NCI-H187 (cell line): ENCODE measurements at places on chromosomes 7 and 10.

DNA sequence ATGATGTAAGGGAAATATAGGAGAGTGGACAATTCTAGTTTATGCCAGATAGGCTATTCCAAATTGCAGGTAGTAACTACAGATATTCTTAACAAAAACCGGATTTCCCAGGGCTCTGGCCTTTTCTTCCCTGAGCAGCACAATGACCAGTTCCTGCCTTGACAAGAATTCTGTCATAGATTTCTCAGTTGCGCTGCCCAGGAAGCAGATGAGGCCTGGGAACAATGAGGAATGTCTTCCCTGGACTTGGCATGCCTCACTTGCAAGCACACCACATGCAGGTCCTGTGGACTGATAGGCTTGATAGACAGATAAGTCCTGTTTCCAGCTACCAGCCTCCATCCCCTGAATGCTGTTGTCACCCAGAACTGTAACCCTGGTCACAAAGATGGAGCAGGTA lies 174.5 kb upstream of the PRSS58 start:
- DNase-seq: no peak

DNA sequence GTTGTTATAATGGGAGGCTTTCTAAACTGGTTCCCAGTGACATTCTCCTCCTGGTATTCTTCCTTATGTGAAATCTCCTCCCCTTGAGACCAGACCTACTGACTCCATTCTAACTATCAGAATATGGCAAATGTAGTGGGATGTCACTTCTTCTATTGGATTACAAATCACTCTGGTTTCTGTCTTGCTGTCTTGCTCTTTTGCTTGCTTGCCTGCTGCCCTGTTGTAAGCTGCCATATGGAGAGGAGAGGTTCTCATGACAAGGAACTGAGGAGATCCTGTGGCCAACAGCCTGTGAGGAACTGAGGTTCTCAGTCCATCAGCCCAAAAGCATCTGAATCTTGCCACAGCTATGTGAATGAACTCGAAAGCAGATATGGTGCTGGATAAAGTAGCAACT lies 4.7 kb upstream of the NRCAM start:
- no peak for DNase-seq

GRCh38 chr10:63976538-63976937 lies 455.3 kb downstream of the REEP3 start:
- DNase-seq: no peak

- DNase-seq: no peak
Measured at GRCh38 chr7:20558963-20559716, 56.3 kb upstream of the ABCB5 start.

DNA sequence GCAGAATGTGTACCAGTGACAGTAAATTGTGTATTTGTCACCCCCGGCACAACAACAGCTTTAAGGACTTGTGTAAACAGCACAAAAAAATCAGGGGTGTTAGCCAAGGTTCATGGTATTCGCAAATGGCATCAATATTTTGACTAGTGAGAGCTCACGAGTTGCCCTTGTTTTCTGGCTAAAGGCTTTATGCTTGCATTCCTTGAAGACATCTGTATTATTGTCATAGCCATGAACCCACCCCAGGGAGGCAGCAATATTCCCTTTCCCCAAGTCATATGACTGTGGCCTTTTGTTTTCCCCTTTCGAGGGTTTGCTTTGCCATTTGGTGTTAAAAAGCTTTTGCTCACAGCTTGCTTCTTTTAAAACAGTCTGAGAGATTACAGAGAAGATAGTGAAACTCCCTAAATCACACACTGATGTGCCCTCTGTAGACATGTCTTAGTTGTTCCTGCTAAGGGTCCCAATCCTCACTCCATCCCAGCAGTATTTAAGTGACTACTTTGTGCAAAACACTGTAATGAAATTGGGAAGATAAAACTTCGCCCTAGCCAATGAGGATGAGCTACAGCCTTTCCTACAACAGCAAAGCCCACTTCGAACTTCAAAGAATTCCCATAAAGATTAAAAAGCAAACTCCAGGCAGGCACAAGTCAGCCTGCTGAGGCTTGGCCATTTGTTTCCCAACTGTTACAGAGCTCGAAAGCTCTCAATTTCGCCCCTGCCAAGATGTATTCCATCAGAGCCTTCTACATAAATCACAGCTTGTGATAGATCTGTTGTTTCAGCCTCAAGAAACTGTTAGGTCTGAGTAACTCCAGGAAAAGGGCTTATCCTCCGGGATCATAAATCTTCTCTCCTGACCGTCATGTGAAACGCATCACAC lies 172.3 kb downstream of the ADAM12 start:
- no peak for DNase-seq

- no peak for DNase-seq
Measured at GRCh38 chr10:48399551-48399950, 93.1 kb downstream of the MAPK8 start.

GRCh38 chr10:63313066-63313717 lies 152.6 kb downstream of the JMJD1C start:
- DNase-seq: no peak

- DNase-seq: no peak
Measured at GRCh38 chr10:109270173-109270572, 653.1 kb downstream of the XPNPEP1 start.

- no peak for DNase-seq
Measured at GRCh38 chr10:1173091-1173490, 116.9 kb downstream of the WDR37 start.

GRCh38 chr10:57222129-57222528 lies 861.1 kb upstream of the ZWINT start:
- no peak for DNase-seq

GRCh38 chr10:102677331-102678067 lies 33.2 kb downstream of the TRIM8 start:
- DNase-seq: no peak

GRCh38 chr7:110095372-110096052 lies 995.4 kb upstream of the LRRN3 start:
- no peak for DNase-seq

GRCh38 chr10:17122726-17123661 lies 6.6 kb downstream of the CUBN start:
- DNase-seq: no peak

- DNase-seq: no peak
Measured at GRCh38 chr7:51589111-51589510, 272.5 kb upstream of the COBL start.

DNA sequence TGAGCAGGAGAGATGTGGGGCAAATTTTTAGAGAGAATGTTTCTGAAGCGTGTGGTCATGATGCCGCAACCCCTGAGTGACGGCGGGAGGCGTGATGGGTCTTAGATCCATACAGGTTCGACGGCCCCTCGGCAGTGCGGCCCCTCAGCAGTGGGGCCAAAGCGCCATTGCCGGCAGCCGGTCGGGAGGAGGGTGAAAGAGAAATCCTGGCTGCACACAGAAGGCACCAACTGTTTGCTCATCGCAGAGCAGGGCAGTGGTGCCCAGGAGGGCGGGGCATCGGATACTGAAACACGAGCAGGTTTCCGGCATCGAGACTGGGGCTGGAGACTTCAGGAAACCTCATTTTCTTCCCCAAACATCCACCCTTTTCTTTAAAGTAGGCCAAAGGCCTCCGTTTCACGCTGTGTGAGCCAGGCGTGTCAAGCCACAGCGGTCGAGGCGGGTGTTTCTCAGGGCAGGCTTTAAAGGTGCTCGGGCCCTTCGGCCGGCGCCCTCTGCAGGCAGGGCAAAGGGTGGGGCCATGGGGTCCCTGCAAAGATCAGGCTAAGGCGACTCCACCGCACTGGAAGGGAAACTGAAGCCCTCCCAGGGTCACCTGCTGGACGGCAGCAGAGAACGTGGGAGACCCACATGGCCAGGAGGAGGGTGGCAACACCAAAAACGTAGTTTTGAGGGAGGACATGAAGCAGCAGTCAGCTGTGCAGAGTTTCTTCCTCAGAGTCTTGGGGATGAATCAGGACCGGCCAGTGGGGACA lies 42.0 kb upstream of the PPP2R2D start:
- DNase-seq: no peak

GRCh38 chr7:30562498-30562897 lies 32.2 kb upstream of the GARS1 start:
- no peak for DNase-seq

DNA sequence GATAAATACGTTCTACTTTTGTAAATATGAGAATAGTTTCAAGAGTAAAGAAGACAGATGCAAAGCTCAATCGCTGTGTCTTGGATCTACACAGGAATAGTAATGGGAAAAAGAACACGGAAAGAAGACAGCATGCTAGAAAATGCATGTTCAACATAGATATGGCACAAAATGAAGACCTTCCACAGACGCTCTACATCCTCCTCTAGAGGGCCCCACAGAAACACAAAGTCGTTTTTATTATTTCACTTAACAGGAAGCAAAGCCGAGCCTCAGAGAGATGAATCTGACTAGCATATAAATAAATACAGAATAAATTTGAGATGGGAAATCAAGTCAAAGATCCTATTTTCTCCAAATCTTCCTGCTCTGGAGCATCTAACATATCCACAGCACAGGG lies 292.6 kb downstream of the PARD3 start:
- DNase-seq: no peak

DNA sequence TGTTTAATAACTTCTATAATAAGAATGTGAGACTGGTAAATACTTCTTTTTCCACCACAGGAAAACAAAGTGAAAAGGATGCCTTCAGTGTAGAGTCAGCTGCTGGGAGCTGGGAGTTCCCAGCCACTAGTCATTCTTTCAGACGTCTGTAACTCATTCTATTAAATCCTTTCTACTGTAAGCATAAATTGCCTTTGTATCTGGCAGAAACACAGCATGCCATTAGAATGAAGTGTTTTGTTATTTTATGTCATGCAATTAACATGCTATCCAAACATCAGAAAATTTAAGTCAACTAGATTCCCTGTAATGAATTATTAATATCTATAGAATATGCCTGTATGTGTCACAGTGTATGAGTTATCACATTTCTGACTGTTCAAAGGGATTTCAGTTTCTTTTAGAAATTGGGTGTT lies 14.3 kb downstream of the BPGM start:
- DNase-seq: no peak

GRCh38 chr7:102836977-102837376 lies 75.8 kb upstream of the LRRC17 start:
- no peak for DNase-seq

DNA sequence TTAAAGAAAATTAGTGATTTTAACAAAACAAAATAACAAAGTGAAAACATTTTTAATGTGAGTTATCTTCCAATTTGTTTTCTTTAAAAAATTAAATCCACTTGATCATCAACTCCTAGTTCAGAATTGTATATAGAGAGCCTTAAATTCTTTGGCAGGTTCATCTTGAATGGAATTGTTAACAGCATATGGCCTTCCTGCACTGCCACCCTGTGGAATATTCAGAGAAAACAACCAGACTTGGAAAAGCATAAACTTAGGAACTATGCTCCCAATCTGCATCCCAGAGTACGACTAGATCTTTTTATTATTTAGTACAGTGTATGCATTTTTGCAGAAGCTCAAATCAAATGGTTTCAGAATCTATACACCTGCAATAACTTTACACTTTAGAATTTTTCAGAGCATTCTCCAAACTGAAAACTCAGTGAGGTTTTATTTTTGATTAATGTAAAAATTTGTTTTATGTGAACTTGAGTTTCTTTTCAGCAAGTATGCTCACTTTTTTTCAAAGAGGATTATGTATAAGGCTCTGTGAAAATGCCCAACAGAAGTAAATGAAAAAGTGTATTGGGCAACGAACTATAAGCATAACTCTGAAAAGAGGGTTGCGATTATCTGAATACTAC lies 44.9 kb upstream of the ANK3 start:
- peak; percentile 6 for DNase-seq

GRCh38 chr7:47521816-47522561 lies 59.9 kb downstream of the TNS3 start:
- no peak for DNase-seq

- DNase-seq: no peak
Measured at GRCh38 chr7:26198133-26198780, 2.3 kb downstream of the HNRNPA2B1 start.

- DNase-seq: no peak
Measured at GRCh38 chr7:77989981-77990566, 191.5 kb downstream of the PHTF2 start.

DNA sequence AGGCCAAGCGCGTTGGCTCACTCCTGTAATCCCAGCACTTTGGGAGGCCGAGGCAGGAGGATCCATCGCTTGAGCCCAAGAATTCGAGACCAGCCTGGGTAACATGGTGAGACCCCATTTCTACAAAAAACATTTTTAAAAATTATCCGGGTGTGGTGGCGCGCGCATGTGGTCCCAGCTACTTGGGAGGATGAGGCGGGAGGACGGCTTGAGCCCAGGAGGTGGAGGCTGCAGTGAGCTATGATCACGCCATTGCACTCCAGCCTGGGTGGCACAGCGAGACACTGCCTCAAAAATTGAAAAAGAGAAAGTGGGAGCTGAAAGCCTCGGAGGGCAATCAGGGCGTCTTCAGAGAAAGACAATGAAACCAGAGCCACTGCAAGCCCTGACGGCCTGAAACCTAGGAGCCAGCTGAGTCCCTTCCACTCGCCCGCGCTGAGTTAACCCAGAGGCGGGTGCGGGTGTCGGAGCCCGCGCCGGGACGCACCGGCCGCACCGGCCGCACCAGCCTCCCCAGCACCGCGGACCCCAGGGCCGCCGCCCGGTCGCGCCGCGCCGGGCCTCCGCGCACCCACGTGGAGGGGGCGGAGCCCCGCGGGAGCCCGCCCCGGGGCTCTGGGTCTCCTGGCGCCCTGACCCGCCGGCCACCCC lies 22.4 kb downstream of the ZFAND2A start:
- no peak for DNase-seq

- DNase-seq: no peak
Measured at GRCh38 chr10:71899665-71900412, 48.8 kb upstream of the PSAP start.

GRCh38 chr10:4301291-4302045 lies 516.5 kb upstream of the KLF6 start:
- DNase-seq: no peak

DNA sequence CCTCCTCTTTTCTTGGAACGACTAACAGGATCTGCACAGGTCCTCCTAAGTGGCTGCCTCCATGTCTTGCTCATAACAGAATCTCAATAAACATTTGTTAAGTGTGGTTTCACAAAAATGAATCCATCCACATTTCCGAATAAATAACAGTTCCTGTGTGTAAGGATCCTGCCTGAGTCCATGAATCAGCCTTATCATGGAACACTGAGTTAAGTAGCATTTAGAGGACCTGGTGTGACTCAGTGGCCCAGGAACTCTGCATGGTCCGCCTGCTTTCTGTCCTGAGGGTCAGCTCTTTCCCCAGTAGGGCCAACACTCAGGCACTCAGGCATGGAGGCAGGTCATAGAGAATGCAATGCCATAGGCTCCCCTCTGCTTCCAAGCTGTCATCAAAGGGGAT lies 15.8 kb upstream of the C10orf90 start:
- DNase-seq: no peak

GRCh38 chr7:156082048-156083040 lies 270.1 kb upstream of the SHH start:
- peak; percentile 30 for DNase-seq

GRCh38 chr10:34854147-34854601 lies 39.1 kb upstream of the PARD3 start:
- no peak for DNase-seq

DNA sequence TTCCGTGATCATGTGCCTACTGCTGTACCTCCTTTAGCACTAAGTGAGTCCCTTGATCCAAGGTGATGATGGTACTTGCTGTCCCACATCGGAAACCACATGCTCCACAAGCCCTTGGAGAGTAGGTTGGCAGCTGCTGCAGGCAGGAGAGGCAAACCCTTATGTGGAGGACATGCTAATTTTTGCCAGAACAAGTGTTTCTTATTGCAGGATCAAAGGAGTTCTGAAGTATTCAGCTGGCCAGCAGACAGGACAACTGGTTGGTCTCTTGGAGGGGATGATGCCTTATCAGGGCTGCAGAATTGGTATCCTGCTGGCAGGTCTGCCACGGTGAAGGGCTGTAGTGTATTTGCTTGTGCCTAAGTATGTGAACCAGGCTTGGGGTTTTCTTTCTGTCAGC lies 36.8 kb downstream of the NACAD start:
- peak; percentile 24 for DNase-seq

GRCh38 chr10:102718220-102718619 lies 3.8 kb downstream of the SFXN2 start:
- no peak for DNase-seq
